KG1 (cell line): ENCODE measurements at places on chromosomes 4 and X.

GRCh38 chr4:140463614-140464013 is 34.5 kb downstream of the MGAT4D start:
- DNase-seq = no peak

GRCh38 chr4:120348948-120349347 is 282.3 kb upstream of the MAD2L1 start:
- no peak for DNase-seq

GRCh38 chrX:22126327-22126726 is 94.2 kb downstream of the PHEX start:
- DNase-seq = no peak

- DNase-seq = no peak
These were observed 22.5 kb downstream of the MMGT1 start for GRCh38 chrX:135951291-135951690.

DNA sequence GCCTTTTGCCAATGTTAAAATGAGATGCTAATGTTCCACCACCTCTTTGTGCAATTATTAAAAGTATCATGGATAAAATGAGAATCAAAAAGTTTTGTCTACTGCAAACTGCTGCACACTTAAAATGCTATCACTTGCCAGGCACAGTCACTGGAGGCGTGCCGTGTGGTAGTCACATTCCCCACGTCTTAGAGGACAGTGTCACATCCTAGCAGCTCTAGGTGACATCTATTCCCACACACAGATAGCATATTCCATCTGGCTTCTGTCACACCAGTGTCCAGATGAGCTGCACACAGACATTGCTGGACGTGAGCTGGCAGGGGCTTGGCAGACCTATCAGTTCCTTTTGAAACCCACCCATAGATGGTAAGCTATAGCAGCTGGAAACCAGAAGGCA is 47.0 kb downstream of the NSG1 start:
- DNase-seq = no peak

- no peak for DNase-seq
These were observed 4.9 kb upstream of the SLC4A4 start for GRCh38 chr4:71333960-71334359.

GRCh38 chr4:176217510-176217909 is 22.1 kb upstream of the SPATA4 start:
- DNase-seq = no peak

DNA sequence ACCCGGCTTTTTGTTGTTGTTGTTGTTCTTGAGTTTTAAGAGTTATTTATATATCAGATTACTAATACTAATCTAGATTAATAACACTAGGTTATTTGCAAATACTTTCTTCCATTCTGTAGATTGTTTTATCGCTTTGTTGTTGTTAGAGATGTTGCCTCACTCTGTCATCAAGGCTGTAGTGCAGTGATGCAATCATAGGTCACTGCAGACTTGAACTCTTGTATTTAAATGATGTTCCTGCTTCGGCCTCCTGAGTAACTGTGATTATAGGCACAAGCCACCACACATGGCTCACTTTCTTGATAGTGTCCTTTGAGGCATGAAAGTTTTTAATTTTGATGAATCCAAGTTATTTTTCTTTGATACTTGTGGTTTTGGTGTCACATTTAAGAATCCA is 129.0 kb downstream of the VSIG4 start:
- no peak for DNase-seq

- DNase-seq = no peak
These were observed 401.0 kb downstream of the IL1RAPL1 start for GRCh38 chrX:28988246-28988645.

- no peak for DNase-seq
These were observed 2.2 kb upstream of the VGLL1 start for GRCh38 chrX:136529795-136530194.

GRCh38 chr4:173121076-173121561 is 47.5 kb upstream of the GALNT7 start:
- DNase-seq = no peak

DNA sequence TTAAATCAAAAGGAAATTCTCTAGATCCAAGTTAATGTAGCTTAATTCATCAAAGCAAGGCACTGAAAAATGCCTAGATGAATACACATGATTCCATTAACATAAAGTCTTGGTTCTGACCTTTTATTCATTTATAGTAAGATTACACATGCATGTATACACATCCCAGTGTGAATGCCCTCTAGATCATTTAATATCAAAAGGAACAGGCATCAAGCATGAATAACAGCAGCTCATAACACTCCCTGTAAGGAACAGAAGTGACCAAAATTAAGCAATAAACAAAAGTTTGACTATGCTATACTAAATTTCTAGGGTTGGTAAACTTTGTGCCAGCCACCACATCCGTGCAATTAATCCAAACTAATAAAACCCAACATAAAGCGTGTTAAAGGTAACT is 511.5 kb downstream of the SPIN4 start:
- no peak for DNase-seq

- DNase-seq = no peak
These were observed at the start of gene SPON2 for GRCh38 chr4:1172228-1172851. Gene SPON2, minus strand, starts transcription at chr4:1172583.

GRCh38 chrX:19852014-19853005 is 35.1 kb downstream of the SH3KBP1 start:
- no peak for DNase-seq

GRCh38 chr4:168360271-168360670 is 41.7 kb upstream of the DDX60 start:
- no peak for DNase-seq

DNA sequence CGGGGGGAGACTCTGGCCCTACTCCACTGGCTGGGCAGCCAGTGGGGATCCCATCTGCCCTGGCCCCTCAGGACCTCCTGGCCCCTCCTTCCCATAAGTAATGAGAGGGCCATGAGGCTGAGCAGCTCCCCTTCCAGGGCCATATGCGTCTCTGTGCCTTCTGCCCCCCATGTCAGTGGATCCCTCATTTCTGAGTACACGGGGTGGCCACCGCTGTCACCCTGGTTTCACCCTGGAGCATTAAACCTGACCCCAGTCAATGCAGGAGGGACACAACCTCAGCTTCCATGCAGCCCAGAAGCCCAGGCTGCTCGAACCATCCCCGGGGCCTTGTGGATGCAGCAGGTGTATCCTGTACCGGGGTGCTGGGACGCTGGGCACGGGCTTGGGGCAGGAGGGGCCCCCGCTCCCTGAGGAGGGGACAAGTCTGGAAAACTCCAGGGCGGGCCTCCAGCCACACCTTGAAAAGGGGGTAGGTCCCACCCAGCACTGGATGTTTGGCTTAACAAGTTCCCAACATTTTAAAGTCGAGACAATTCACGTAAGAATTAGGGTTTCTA is 24.2 kb downstream of the ATP5ME start:
- DNase-seq = no peak

GRCh38 chr4:180542445-180543100 is 1700.6 kb upstream of the TENM3 start:
- no peak for DNase-seq

- no peak for DNase-seq
These were observed 4.6 kb downstream of the NAT8L start for GRCh38 chr4:2063557-2064275.

- no peak for DNase-seq
These were observed 3.7 kb upstream of the MAEA start for GRCh38 chr4:1285790-1286553.

GRCh38 chr4:164138521-164138920 is 615.4 kb upstream of the SMIM31 start:
- DNase-seq = no peak

DNA sequence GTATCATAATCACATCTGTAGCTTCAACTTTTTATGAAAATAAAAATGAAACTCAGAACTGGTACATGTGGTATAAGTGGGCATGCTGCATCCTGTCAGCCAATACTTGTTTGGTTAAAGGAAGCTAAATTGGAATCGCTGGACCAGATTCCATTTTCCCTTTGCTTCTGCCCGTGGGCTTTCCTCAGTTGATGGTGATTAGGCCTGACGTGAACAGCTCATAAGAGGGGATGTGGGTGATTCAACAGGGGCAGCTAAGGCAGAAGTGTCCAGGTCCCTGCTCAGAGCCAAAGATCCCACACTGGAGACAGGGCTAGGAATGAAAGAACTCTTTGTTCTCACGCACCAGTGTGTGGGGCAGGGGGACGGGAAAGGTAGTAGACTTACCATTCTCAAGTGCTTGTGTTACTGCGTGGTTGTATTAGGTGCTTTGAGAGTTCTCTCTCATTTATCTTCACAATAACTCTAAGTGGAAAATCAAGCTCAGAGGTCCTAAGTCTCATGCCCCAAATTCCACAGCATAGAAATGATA is 63.2 kb upstream of the GUCY1A1 start:
- no peak for DNase-seq

DNA sequence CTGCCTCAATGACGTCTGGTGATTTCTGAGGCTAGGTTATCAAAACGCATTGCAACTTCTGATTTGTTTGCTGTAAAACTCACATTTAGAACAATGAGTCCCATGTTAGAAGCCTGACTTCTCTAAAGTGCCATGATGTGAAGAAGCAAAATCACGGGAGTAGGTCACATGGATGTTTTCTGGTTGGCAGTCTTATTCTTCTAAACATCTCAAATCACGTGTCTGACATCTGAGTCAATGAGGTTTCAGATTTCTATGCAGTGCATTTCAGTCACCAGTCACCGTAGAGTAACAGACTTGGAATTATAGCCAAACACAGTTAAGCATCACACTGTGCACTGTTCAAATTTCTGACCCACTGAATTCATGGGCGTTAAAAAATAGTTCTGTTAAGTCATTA is 482.1 kb downstream of the TMA16 start:
- DNase-seq = no peak

DNA sequence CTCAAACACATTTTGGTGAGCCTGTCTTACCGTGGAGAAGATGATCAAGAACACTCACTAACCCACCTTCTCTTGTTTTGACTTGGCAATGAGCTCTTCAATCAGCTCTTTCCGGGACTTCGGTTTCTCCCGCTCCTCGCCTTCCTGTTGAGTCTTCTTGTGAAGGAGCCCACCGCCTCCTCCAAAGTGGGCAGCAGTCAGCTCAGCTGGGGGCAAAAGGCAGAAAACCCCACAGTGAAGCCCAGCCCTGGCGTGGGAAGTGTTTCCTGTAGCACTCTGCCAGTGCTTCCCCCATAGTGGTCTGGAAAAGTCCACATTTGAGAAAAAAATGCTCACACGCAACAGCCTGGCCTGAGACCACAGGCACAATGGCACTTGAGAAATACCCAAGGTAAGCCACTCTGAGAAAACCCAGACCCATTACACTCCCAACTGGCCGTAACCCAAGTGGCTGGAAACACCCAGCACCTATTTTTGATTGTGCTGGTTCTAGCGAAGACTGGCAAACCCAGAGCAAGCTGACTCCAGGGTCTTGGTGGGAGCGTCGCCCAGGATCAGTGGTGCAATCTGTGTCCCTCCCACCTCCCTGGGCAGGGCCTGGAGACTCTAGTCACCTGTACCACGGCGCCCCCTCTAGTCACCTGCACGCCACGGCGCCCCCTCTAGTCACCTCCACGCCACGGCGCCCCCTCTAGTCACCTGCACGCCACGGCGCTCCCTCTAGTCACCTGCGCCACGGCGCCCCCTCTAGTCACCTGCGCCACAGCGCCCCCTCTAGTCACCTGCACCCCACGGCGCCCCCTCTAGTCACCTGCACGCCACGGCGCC is 8.6 kb downstream of the NOP14 start:
- no peak for DNase-seq

GRCh38 chr4:123546573-123547060 is 150.0 kb downstream of the SPRY1 start:
- DNase-seq = no peak

DNA sequence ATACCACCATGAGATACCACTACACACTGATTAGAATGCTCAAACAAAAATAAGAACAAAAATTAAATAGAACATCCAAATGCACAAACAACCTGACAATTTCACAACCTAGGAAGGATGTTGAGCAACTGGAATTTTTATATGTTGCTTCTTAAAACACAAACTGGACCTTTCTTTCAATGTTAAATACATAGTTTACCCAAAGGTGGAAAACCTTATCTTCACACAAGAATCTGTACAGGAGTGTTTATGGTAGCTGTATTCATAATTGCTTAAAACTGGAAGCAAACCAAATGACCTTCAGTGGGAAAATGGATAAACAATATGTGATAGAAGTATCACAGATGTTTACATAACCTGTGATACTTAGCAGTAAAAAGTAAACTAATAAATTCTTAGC is 573.8 kb downstream of the MAGEB5 start:
- no peak for DNase-seq

GRCh38 chr4:17265653-17266052 is 246.2 kb downstream of the QDPR start:
- no peak for DNase-seq

GRCh38 chr4:100898844-100899243 is 381.0 kb upstream of the EMCN start:
- no peak for DNase-seq

DNA sequence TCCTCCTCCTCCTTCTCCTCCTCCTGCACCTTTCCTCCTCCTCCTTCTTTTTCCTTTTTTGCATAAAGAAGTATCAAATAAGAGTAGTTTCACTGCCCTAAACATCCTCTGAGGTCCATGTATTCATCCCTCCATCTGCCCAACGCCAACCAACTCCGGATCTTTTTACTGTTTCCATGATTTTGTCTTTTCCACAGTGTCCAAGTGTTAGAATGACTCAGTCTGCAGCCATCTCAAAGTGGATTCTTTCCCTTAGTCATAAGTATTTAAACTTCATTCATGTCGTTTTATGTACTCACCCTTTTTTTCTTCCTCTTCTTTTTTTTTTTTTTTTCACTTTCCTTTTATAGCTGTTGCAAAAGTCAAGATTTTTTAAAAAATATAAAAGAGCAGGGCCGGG is 12.9 kb downstream of the CSF2RA start:
- DNase-seq = no peak

DNA sequence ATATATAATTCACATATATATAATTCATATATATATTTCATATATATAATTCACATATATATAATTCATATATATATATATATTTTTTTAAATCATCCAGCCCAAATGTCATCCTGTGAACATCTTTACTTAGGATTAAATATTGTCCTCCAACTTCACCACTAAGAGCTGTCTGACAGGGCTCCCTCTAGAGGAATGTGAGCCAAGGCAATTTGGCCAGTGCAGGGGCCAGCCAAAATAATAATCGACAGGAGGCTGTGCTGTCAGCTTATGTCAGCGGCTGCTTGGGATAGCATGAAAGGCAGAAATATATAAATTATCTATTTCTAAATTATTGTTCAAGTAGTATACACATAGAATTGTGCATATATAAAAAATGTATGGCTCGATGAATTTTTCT is 29.5 kb downstream of the EGFL6 start:
- no peak for DNase-seq

GRCh38 chr4:54946741-54947140 is 178.7 kb downstream of the KDR start:
- no peak for DNase-seq
